T-cell (primary cell): ENCODE measurements at places on chromosomes 11 and 22.

GRCh38 chr22:37043209-37043827 lies 8.2 kb upstream of the KCTD17 start:
- DNase-seq = no peak

DNA sequence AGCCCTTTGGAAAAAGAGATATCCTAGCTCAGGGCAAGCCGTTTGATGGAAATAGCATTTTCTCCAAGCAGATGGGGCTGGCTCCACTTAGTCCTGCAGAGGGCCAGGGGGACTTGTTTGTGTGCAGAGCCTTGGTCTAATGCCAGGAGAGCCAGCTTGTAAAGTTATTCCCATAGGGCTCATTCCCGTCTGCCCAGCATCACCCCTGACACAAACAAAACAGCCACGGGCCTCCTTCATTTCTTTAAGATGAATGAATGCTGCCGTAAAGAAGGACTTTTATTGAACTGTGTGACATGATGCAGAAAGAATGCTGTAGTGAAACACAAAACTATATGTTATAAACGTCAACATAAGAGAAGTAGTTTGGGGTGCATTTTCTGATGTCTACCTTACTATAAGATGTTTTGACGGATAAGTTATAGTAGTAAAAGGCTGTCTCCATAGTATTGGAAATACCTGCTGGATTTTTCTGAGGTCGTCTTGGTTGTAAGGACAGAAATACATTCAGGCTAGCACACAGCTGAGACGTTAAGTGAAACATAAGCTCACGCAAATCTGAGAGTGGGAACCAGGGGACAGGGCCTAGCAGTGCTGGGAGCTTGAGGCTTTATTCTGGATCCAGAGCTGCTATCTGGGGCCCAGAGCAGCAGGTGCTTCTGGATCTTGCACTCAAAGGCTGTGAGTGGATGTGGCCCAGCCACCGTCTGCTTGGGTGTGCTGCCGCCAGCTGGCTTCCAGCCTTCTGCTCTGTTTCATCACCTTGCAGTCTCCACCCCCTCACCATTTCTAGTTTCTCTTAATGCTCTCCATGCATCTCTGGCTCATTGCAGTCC lies 53.3 kb downstream of the NCAM1 start:
- no peak for DNase-seq

GRCh38 chr11:76443268-76443980 lies 1.4 kb upstream of the EMSY start:
- DNase-seq = no peak

GRCh38 chr11:115775846-115776245 lies 271.6 kb upstream of the CADM1 start:
- no peak for DNase-seq
